ENCODE measurements at places on chromosomes 7 and 10. TPM values are rescaled to one million over a fixed set of nuclear protein-coding genes. Genes with fewer than 3 reads are reported as not detected.

CLDN3 gene
- total RNA-seq: not detected

PPIF gene
- 44.7 TPM for total RNA-seq

TCERG1L gene
- total RNA-seq: not detected

CTNNA3 gene
- total RNA-seq: 0.98 TPM

TMEM140 gene
- total RNA-seq: 20.4 TPM

ANXA8 gene
- 135 TPM for total RNA-seq

MALSU1 gene
- total RNA-seq: 56.7 TPM

AGR3 gene
- total RNA-seq: not detected

TSPAN12 gene
- total RNA-seq: 9.6 TPM

CALHM1 gene
- not detected for total RNA-seq

DNA sequence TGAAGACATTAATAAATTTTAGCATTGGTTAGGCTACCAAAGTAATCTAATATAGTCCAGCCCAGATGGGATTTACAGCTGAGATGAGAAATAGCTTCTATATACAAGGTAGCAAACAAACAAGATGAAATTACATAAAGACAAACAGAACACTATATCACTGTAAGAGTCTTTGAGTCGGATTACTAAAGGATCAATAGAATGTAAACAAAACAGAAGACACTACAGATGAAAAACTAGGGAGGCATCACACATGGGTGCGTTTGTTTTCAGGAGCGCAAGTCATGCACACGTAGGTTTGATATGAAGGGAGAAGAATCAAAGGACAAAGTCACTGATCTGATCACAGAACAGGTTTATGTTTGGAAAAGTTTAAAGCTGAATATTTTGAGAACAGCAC lies 26.5 kb downstream of the MPP7 start:
- no peak for DNase-seq

GRCh38 chr7:155804897-155805825 lies 7.1 kb downstream of the SHH start:
- DNase-seq: no peak

GRCh38 chr10:117342641-117343040 lies 32.6 kb downstream of the PDZD8 start:
- no peak for DNase-seq

DNA sequence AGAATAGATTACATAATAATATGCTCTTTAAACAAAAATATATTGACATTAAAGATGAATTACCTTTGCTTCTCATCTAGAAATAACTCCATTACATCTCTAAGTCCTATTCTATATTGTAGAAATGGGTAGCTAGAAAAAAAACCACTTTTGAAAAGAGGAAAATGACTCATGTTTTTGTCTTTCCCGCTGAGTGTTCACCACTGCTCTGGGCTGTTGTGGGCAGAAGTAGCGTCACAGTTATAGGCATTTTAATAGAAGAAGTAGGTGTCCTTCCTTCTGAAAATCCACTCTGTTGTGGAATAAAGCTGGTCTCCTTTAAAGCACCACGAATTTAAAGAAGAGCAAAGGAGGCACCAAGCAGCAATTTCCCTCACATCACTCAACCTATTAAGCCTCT lies 117.6 kb upstream of the NFE2L3 start:
- no peak for DNase-seq

GRCh38 chr7:82078807-82079206 lies 309.0 kb upstream of the HGF start:
- DNase-seq: no peak

- no peak for DNase-seq
Observed at GRCh38 chr7:99016196-99016595, 127.7 kb downstream of the SMURF1 start.

DNA sequence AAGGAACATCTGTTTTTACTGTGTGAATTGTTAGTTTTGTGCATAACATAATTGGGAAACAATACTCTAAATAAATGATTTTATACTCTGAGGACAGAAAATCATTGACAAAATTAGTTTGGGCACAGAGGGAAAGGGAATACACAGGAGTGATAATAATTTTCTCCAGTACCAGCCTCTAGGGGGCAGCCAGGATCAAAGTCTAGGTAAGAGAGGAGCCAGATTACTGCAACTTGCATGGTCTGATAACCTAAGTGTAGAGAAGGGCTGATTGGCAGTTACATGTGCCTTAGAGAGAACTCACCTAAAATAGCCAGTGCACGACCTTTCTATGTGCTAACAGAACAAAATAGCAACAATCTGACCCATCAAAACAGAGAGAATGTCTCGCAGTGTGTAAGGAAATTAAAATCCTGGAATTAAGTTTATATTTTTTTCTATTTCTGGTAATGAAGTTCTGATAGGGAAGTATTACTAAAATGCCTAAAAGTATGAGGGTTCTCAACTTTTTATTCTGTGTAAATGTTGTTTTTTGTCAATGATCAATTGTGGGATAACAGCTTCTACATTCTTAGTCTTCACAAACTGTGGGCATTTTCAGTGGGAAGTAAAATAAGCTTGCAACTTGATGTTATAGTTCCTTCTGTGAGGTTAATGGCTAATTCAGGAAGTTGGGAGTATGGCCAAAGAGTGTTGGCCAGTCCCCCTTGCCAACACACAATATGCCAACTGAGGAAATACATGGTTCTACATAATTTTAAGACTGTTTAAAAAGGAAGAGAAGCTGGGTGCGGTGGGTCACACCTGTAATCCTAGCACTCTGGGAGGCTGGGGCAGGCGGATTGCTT lies 66.4 kb downstream of the EXOC6 start:
- no peak for DNase-seq

Data from vagina (tissue), 2 donors.